ENCODE measurements at places on chromosomes 7 and 10.

- no peak for DNase-seq
These were observed 357.6 kb upstream of the PCDH15 start for GRCh38 chr10:55158633-55159032.

DNA sequence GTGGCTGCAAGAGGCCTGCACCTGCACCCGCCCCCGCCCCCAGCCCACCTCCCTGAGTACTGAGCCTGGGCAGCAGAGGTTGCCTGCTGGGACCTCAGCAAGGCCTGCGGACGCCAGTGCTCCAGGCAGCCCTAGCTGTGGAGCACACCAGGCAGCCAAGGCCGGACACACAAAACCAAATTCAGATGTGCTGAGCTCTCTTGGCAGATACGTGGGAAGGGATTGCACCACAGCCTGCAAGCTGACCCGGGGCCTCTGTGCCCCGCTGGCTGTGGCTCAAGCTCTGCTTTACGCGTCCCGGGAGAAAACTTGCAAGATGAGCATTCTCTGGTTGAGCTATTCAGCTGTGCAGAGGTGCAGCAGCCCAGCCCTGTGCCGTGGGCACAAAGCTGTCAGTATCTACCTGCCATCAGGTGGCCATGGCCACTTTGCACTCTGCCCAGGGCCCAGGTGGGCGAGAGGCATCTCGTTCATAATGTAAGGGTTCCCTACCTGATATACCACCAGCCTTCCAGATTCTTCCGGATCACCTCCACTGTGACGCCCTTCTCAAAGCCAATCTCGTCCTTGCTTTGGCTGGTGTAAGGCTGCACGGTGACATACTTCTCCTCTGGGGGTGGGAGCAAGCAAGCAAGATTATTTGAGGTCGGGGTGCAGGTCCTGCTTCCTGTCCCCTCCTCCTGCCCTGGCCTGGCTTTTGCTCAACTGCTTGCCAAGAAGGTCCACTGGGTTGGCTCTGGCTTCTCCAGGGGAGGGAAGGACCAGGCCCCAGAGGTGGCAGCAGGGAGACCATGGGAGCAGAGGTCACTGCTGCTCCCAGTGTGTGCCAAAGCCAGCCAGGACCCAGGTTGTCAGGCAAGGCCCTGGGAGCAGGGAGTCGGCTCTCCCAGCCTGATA lies 123.4 kb downstream of the NEURL1 start:
- no peak for DNase-seq

- DNase-seq: no peak
These were observed 56.3 kb downstream of the LHPP start for GRCh38 chr10:124517931-124518330.

GRCh38 chr10:14648946-14649345 lies 125.8 kb downstream of the FAM107B start:
- DNase-seq: no peak

DNA sequence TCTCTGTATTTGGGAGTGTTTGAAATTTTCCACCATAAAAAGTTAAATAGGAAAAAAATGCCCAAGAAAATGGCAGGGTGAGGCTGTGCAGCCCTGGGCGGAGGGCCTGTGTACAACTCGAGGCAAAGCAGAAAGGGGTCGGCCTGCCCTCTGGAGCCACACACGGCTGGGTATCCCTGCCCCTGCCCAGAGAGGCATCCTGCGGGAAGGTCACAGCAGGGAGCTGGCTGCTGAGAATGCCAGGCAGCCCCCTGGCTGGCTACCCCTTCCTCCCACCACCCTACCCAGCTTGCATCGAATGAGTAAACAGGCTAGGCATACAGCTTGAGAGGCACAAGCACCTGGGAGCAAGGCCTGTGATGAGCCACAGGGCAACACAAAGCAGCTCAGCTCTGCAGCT lies 46.1 kb downstream of the CAMK2B start:
- no peak for DNase-seq

DNA sequence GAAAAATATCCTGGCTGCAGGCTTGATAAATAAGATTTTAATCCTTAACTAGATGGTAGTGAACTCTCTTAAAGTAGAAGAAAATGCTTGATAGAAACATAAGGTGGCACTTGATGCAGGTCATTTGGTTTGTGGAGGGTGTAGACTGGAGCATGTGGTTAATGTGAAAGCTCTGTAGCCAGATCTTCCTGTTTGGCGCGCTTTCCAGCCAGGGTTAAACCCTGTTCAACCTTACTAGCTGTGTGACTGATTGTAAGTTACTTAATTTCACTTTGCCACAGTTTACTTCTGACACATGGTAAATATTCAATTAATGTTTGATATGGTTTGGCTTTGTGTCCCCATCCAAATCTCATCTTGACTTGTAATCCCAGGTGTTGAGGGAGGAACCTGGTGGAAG lies 394.0 kb downstream of the REEP3 start:
- DNase-seq: no peak

DNA sequence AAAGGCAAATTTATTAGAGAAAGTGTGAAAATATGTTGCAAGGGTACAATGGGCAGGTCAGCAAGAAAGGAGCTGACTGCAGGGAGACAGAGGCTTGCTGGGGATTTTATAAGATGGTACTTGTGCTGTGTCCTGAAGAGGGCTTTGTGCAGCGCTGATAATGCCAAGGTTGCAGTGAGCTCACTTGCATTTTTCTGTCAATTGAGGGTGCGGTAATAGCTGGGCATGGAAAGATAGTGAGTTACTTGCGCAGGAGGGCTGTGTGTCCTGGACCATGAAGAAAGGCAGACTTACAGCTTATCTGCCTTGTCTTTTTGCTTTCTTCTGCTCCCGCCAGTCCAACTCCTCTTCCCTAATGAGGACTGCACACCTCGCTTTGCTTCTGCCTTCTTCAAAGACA lies 12.5 kb downstream of the CDC123 start:
- no peak for DNase-seq

GRCh38 chr7:7203813-7204575 lies 21.6 kb downstream of the C1GALT1 start:
- no peak for DNase-seq

All from stimulated activated CD4-positive, alpha-beta T cell treated with anti-CD3 and anti-CD28 coated beads, Interleukin-4, amount 100 ng/mL, for 4 hours (primary cell).